CD4-positive, alpha-beta T cell treated with Interleukin-17A for 4 hours (primary cell): ENCODE measurements at places on chromosomes 3 and 15.

- no peak for DNase-seq
These were observed 28.8 kb downstream of the UMPS start for GRCh38 chr3:124758851-124759635.

DNA sequence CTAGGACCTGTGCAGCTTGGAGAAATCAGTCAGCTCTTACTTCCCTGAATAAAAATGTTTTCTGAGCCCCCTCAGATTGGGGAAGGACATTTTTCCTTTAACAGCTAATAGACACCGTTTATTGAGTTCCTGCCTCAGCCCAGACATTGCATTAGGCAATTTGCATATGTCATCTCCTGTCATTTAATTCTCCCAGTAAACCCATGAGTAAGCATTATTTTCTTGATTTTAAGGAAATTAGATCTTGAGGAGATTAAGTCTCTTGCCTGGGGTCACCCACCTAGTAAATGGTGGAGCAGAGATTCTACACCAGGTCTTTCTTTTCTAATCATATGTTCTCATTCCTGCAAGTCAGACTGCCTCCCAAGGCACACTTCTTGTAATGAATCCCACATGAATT lies 78.5 kb upstream of the SCN5A start:
- no peak for DNase-seq

- no peak for DNase-seq
These were observed 74.9 kb upstream of the CHRNB4 start for GRCh38 chr15:78715930-78716329.

GRCh38 chr3:195753581-195753980 lies 32.8 kb downstream of the MUC20 start:
- DNase-seq = no peak
